ENCODE measurements at places on chromosomes 4 and X. TPM values are rescaled to one million over a fixed set of nuclear protein-coding genes. Genes with fewer than 3 reads are reported as not detected.

- DNase-seq = no peak
These were observed 32.5 kb upstream of the AP1AR start for GRCh38 chr4:112199041-112199440.

DNA sequence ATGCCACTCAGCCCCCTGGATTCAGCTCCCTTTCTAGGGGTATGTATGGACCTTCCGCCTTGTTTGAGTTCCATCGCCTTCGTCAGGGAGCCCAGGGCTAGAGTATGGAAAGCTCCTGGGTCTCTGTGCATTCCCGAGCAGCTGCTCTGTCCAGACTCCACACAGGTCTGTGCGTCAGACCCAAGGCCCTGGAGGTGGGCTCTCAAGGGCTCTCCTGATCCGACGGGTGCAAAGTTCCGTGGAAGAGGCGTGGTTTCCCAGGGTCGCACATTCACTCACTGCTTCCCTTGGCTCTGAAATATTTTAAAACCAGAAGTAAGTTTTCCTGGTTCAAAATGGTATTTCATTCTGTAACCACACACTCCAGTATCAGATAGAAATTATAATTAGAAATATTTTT, 863.2 kb downstream of the TRIML1 start:
- no peak for DNase-seq

- DNase-seq = peak; percentile 33
These were observed 64.6 kb downstream of the COX7B2 start for GRCh38 chr4:46844325-46844917.

DNA sequence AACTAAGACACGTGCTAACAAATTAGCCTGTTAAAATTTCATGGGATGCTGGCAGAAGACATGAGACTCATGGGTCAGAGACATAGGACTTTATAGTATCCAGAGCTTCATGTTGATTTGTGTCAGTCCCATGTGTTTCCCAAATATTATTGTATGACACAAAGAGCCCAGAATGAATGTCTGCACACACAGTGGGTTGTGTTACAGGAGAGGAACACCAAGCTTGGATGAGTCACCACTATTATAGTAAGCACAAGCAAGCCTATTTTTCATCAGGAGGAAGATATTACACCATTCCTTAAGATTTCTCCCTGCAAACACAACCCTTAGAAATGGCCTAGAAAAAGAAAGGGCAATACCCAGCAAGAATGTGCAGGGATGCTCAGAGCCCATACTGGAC, 15.4 kb downstream of the BBS12 start:
- no peak for DNase-seq

GRCh38 chr4:156946516-156947424, 24.8 kb downstream of the PDGFC start:
- DNase-seq = no peak

- peak; percentile 24 for DNase-seq
These were observed 236.9 kb downstream of the DCTD start for GRCh38 chr4:182680234-182680653.

DNA sequence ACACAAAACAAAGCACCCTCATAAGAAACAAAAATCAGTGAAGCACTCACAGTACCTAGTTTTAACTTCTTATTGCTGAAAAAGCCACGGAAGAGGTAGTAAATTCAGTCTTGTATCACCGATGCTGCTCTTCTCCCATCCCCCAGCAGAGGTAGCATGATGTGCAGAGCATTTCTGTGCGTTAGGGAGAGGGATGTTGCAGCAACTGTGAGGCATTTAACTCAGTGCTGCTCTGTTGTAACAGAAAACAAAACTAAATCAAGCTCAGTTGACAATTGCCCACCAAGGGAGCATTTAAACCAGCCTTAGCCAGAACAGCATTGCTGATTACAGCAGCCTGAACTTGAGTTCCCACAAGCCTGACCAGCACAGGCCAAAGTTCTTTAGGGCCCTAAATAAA, 1279.7 kb upstream of the ADGRL3 start:
- DNase-seq = no peak

DNA sequence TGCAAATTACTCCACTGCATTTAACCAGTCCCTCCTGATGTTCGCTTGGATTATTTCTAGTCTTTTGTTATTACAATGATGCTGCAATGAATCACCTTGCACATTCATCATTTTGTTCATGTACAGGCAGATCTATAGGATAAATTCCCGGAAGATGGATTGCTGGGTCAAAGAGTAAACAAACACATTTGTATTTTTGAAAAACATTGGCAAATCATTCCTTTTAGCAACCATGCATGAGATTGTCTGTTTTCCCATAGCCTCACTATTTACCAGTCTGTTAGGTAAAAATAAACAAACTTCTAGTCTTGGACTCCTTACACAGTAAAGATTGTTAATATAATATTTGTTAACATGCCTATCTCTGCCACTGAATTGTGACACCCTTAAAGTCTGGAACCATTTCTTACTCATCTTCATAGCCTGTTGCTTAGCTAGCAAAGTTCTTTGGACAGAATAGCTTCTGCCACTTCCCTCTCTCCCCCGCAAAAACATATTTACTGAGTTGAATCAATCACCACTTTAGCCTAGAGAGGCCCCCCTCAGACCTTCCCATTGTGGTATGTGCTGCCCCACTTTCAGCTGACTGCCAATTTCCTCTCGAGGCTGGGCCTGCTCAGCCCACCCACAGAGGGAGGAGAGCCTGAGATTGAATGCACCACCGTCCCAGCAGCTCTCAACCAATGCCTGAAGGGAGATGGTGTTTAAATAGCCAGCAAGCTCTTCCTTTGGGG, 108.4 kb upstream of the ATXN3L start:
- DNase-seq = no peak

MTNR1A gene
- polyA plus RNA-seq = 1.7 TPM

FGG gene
- polyA plus RNA-seq = 0.93 TPM

TLR2 gene
- 9.0 TPM for polyA plus RNA-seq

PLXNB3 gene
- 2.0 TPM for polyA plus RNA-seq

CCDC158 gene
- polyA plus RNA-seq = 1.4 TPM

Measured in renal cortex interstitium (tissue), 15 donors.